ENCODE measurements at places on chromosomes 5 and 9.

DNA sequence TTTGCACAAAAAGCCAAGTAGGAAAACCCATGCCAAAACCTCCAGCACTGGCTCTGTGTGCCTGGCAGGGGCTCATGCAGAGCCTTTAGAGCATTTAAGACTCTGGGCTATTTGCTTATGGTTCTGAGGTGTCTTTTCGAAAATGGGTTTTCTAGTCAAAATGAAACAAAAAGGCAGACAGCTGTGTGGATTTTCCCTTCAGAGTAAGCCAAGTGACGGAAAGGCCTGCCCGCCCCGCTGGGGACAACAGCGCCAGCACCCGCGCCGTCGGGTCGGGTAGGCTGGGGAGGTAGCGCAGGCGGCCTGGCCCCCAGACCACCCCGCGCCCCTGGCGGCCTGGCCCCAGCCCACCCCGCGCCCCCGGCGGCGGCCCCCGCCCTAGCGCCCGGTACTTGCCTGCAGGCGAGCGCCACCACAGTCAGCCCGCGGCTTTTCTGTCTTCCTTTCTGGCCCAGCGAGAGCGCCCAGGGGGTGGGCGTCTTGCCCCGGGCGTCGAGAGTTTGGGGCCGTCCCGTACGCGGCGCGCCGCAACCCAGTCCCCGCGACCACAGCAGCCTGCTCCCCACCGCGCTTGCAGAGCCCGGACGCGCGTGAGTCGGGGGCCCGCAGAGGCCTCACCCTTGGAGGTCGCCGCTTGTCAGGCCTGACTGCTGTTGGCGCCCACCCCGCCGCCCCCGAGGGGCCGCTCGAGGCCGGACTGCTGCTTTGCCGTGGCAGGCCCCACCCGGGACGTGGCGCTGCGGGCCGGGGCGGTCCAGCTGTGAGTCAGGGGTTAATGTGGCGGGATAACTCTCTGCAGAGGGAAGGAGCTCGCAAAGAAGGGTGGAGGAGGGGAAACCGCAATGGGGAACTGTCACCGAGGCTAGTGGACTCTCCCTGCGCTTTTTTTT, at the start of gene TICAM2:
Gene TICAM2, minus strand, starts transcription at position 779 of the 890 bp plus-strand sequence. CDS start 21,223 bp downstream, outside the sequence.
- peak; percentile 74 for DNase-seq

- no peak for DNase-seq
Observed at GRCh38 chr5:109612278-109612905, 77.3 kb upstream of the MAN2A1 start.

DNA sequence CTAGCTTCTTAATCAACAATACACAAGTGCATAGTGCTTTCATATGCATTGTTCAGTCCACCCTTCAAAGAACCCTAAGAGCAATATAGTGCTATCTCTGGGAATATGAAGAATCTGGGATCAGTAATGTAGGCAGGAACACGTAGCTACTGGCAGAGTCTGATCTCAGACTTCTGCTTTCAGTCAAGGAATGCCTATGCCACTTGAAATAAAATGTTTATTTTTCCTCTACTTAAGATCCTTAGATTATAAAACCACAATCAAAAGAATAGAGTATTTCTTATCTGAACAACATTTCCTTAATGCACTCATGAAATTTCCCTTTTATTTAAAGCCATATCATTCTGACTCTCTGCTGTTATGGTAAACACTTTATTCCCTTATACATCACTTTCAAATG, 1407.8 kb upstream of the C9orf72 start:
- no peak for DNase-seq

DNA sequence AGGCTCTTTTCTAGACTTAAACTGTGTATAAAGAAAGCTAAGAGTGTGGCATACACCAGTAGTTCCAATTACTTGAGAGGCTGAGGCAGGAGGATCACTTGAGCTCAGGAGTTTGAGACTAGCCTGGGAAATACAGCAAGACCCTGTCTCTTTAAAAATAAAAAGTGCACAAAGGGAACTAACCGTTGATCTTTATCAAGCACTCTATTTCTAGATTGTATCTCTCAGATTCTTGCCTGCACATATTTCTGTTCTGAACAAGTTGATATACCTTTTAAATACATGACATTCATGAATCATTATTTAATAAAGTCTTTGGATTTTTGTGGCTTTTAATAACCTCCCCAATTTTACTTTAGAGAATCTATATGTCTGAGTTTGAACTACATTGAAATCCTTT, 47.2 kb downstream of the HMGCR start:
- DNase-seq: no peak

DNA sequence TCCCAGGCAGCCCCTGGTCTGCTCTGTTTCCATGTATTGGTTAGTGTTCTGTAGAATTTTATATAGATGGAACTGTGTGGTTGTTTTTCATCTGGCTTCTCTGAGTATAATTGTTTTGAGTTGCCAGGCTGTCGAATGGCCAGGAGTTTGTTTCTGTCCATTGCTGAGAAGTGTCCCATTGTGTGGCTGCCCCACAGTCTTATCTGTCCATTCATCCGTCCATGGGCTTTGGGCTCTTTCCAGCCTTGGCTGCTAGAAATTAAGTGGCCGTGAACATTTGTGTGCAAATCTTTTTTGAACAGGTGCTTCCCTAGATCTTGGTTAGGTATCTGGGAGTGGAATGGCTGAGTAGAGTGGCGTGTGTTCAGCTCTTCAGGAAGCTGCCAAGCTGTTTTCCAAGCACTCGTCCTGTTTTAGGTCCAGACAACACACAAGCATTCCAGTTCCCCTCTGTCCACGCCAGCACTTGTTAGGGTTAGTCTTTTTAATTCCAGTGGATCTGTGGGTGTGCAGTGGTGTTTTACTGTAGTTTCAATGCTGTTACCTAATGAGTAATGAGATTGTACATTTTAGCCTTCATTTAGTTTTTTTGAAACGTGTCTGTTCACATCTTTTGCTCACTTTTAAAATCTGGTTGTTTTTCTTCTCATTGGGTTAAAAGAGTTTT, 122.2 kb upstream of the CACNA1B start:
- no peak for DNase-seq

DNA sequence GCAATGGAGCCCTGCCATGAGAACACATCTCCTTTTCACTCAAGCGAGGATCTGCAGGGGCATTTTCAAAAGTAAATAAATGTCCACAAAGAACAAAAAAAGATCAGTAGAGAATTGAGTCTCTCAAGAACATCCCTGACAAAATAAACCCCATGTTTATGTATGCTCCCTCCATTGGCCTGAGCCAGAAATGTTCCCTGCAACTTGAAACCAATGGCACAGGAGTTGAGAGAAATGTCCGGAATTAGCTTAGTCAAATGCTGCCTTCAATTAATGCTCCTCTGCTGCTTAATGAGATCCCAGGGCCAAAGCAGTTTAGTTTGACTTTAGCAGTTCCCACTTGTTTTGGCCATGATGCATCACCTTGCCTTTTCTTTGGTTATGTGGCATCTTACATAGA, 238.3 kb downstream of the EBF1 start:
- no peak for DNase-seq

GRCh38 chr9:76090330-76090729, 199.9 kb downstream of the PCSK5 start:
- DNase-seq: no peak

GRCh38 chr9:131961496-131961880, 118.2 kb downstream of the MED27 start:
- no peak for DNase-seq

DNA sequence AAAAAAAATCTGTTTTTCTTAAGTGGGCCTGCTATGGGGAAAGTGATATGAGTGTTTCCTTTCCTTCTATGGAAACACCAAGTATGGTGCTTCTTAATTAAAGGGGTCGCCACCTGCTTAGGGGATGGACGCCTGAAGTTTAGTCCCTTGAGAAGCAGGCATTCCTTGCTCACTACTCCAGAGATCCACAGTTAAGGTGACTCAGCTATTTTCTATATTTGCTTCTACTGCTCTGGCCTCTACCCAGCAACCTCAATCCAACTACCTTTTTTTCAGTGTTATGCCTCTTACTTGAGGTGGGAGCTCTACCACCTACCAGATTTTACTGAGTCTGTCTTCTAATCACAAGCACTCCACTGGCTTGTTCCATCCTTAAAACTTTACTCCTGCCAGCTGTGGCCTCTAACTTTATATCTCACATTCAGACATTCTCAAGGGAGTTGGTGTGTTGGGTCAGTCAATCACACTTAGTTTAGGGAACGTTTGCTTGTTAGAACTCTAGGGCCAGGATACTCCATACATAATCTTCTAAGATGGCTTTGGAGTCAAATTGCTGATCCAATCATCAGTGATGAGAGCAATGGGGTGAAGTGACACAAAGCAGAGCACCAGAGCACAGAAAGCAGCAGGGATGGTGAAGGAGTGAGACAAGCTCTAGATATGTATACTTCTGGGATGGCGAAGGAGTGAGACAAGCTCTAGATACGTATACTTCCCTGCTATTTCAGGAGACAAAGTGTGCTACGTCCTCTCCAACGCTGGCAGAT, 708.1 kb downstream of the EFNA5 start:
- DNase-seq: peak; percentile 58

GRCh38 chr5:128825826-128826225, 139.5 kb upstream of the SLC27A6 start:
- no peak for DNase-seq

DNA sequence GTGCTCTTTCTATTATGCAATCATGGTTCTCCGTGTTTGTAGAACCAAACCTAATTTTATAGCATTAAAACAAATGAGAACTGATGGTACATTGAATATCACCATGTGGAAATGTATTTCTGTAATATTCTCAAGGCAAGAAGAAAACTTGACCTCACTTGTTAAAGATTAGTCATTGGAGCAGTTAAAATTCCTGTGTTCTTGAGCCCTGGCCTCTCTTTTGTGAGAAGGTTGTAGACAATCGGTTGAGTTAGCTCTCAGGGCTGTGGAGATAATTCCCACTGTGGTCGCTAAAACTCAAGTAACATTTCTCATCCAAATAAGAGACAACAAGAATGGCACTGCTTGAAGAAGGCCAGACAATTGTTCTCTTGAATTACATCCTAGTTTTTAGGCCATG, 216.0 kb upstream of the KLF4 start:
- no peak for DNase-seq

GRCh38 chr9:880725-881124, 39.2 kb downstream of the DMRT1 start:
- DNase-seq: no peak

GRCh38 chr9:121453232-121453892, 46.3 kb downstream of the GGTA1 start:
- no peak for DNase-seq

GRCh38 chr5:122156724-122157325, 27.5 kb downstream of the ZNF474 start:
- no peak for DNase-seq

- no peak for DNase-seq
Observed at GRCh38 chr5:94856257-94856800, 237.9 kb downstream of the SLF1 start.

DNA sequence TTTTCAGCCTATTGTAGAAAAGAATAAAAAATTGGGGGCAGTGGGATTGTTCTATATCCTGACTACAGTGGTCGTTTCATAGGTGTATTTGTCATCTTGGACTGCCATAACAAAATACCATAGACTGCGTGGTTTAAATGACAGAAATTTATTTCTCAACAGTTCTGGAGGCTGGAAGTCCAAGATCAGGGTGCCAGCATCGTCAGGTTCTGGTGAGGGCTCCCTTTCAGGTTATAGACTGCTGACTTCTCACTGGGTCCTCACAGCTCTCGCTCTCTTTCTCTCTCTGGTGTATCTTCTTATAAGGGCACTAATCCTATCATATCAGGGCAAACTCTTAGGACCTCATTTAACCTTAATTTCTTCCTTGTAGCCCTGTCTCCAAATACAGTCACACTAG, 356.7 kb upstream of the TRPC7 start:
- no peak for DNase-seq

DNA sequence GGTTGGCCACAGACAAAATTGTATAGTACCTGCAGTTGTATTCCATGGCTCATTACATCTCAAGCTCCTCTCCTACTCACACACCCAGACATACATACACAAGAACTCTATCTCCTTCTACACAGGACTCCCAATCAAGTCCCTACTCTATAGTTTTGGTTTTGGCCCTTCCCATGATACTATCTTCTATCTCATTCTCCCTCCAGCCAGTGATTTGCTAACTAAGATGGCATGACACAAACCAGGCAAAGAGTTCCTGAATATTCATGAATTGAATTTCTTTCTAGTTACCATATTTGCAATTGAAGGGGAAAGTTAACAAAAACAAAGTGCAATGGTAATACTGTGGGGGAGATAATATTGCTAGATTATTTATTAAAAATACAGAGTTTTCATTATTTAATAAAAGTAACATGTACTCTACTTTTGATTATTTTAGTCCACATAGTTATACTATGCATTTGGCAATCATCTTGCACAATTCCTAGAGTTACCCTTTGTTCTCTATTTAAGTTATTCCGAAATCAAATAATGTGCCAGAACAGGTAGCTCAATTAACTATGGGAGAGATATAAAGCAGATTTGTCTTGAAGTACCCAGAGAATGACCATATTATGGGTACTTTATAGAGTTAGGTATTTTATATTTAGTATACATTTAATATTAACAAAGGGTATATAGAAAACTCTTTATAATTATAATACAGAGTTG, 9.6 kb upstream of the LURAP1L start:
- no peak for DNase-seq

- no peak for DNase-seq
Observed at GRCh38 chr5:87886164-87886563, 382.5 kb downstream of the TMEM161B start.

Measured in islet precursor cell (in vitro differentiated cells).